ENCODE measurements at places on chromosomes 16 and 17.

- DNase-seq = no peak
Measured at GRCh38 chr17:74619077-74619673, 4.4 kb downstream of the CD300E start.

DNA sequence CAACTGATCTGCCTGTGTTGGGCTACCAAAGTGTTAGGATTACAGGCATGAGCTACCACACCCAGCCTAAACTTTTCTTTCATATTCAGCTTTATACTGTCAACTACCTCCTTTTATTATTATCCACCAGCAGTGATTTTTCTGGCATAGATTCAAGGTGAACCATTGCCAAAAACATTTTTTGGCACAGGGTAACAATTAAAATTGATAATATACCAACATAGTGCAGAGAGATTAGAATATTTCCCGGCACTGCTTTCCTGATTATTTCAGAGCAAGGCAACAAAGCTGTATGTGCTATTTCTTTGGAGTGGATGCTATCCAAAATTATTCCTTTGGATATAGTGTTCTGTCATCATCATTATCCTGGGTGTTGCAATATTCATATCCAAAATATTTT lies 781.6 kb upstream of the SOX9 start:
- no peak for DNase-seq

- no peak for DNase-seq
Measured at GRCh38 chr16:87970186-87970585, 19.0 kb downstream of the BANP start.

DNA sequence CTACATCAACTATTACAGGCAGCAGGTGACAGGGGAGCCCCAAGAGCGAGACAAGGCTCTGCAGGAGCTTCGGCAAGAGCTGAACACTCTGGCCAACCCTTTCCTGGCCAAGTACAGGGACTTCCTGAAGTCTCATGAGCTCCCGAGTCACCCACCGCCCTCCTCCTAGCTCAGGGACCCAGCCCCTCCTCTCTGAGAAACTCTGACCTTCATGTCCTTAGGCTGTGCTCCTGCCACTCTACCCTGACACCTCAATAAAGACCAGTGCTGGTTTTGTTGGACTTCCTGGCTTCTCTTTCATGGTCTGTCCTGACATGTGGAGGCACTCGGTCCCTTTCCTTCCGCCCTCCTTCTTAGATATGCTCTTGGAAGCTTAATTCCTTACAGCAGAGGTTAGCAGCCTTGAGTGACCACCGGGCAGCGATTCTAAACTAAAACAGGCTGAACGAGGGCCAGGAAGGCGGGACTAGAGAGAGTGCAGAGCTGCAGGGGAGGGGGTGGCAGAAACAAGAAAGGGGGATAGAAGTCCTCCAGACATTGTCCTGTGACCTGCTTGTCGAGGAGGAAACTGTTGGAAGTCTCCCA lies 915 bp downstream of the AHSP start:
- DNase-seq = no peak

GRCh38 chr17:47210105-47210504 lies 957 bp downstream of the MYL4 start:
- no peak for DNase-seq

DNA sequence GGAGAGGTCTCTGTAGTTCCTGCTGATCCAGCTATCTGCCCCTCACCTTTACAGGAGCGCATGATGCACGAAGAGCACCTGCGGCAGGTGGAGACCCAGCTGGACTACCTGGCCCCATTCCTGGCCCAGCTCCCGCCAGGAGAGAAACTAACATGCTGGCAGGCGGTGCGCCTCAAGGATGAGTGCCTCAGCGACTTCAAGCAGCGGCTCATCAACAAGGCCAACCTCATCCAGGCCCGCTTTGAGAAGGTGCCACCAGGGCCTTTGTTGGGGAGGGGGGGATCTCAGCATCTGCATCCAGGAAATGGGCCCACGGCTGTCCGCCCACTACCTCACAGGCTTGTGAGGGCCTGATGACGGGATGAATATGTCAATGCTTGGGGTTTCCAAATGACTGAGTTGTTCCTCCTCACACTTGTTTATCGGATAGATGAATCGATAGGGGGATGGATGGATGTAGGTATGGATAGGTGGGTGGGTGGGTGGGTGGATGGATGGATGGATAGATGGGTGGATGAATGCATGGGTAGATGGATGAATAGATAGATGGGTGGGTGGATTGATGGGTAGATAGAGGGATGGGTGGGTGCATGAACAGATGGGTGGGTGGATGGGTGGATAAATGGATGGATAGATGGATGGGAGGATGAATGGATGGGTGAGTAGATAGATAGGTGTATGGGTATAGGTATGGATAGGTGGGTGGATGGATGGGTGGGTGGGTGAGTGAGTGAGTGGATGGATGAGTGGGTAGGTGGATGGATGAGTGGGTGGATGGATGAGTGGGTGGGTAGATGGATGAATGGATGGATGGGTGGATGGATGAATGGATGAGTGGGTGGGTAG lies 7.0 kb upstream of the KATNB1 start:
- DNase-seq = no peak

GRCh38 chr17:50421308-50422051 lies 4.5 kb upstream of the ACSF2 start:
- DNase-seq = no peak

DNA sequence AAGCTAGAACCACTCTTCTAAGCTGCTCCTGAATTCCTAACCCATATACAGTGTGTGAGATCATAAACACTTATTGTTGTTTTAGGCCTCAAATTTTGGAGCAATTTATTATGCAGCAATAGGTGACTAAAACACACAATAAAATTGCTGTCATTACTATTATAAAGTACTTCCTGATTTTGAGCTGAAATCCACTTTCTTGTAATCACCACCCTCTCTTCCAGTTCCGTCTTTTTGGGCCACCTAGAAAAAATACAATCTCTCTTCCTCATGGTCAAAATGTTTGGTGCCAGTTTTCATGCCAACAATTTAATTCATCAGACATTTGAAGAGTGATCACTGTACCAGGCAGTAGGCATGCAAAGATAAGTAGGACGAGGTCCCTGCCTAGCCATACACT lies 43.3 kb upstream of the NF1 start:
- DNase-seq = no peak

DNA sequence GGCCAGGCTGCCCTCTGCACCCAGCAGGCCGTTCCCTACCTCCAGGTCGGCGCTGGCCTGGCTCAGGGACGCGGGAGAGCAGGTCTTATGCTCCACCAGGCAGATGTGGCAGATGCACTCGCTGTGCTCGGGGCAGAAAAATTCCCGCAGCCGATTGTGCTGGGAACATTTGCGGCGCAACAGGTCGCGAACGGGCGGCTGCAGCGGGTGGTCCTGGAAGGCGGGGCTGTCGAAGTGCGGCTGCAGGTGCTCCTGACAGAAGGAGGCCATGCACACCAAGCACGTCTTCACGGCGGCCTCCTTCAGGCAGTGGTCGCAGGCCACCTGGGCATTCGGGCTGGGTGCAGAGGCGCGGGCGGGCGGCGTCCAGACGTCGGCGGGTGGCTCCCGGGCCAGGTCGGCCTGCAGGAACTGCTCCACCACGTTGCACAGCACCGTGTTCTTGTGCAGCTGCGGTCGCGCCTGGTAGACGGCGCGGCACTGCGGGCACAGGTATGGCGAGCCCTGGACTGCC lies 439 bp downstream of the TRIM25 start:
- no peak for DNase-seq

DNA sequence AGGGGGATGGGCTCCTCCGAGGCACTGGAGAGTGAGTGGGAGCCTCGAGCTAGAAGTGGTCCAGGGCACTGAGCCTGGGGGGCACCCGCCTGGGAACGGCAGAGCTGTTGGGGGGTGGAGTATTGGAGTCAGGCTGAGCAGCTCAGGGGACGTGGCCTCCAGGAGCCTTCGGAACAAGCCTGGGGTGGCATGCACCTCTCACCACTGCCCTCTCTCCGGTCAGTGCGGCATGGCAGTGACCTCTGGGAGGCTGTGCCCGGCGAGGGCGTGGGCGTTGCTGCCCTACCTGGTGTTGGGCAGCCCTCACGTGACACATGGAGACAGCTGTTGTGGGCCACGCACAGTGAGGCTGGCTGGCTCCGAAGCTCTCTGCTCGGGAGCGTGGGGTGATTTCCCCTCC lies 13.9 kb downstream of the PRSS27 start:
- DNase-seq = no peak

DNA sequence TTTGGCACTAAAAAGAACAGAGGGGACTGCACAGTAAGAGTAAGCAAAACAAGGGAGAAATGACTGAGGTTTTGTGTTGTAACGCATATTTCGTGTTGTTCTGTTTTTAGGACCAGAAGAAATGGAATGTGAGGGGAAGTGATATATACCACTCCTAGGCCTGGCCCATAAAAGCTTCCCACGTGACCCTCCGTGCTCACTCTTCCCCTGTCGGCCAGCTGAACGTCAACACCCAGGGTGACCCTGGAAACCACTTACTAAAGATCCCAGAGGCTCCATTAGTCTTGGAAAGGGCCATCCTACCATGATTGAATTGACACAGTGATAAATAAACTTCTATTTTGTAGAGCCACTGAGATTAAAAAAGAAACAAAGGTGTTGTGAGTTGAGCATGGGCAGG lies 79.8 kb downstream of the HELZ start:
- no peak for DNase-seq

- no peak for DNase-seq
Measured at GRCh38 chr16:2152695-2153506, 2.7 kb upstream of the TRAF7 start.

GRCh38 chr17:58661499-58661898 lies 30.3 kb downstream of the TEX14 start:
- DNase-seq = no peak

DNA sequence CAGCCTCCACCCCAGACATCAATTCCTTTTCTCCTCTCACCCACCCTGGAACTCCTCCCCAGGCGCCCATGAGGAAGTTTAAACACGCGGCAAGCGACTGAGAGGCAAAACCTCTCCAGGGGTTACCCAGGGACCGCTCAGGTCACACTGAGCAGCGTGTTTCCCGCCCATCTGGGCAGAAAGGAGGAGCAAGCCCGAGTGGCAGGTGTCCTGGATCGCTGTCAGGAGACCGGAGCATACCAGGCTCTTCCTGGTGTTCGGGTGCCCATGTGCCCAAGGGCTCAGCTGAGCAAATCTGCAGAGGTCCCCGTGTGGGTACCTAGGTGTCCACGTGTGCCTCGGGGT lies 491 bp downstream of the SLC25A19 start:
- peak; percentile 55 for DNase-seq

Measured in substantia nigra (tissue), 51 donors.